ENCODE measurements at places on chromosomes 2 and 18.
A peak's percentile ranks its signal among the peaks of the same experiment; 100 is the strongest.

DNA sequence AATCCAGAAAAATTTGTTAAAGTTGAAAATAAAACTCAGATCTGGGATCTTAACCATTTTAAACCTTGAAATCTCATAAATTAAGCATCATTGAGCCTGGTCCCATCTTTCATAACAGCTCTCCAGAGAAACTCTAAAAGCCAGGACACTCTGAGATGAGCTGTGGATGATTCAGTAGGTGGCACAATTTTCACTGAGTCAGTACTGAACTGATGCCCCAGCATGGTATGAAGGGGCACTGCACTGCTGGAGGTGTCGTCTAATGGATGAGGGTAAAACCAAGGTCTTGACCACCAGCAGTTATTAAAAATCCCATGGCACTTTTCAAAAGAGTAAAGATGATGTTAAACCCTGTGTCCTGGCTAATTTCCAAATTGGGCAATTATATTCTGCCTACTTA, 170.6 kb downstream of the FIGN start:
- no peak for DNase-seq

GRCh38 chr2:33909945-33910695, 311.0 kb upstream of the FAM98A start:
- DNase-seq = no peak

DNA sequence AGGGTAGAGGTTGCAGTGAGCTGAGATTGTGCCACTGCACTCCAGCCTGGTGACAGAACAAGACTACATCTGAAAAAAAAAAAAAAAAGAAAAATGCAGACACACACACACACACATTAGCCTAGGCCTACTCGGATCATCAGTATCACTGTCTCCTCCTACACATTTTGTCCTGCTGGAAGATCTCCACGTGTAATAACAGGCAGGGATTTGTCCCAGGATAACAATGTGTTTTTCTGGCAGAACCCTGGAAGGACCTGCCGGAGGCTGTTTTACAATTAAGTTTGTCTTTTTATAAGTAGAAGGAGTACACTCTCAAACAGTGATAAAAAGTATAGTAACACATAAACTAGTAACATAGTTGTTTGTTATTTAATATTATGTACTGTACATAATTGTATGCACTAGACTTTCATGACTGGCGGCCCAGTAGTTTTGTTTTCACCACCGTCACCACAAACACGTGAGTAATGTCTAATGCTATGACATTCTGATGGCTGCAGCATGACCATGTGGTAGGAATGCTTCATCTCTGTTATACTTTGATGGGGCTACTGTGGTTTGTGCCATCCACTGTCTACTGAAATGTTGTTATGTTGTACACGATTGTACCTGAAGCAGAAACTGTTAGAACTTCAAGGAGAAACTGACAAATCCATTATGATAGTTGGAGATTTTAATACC, 130.6 kb downstream of the ATP9B start:
- DNase-seq = no peak

GRCh38 chr18:33350256-33350655, 90.3 kb downstream of the CCDC178 start:
- no peak for DNase-seq

GRCh38 chr18:48663931-48664847, 125.4 kb downstream of the CTIF start:
- peak; percentile 16 for DNase-seq

DNA sequence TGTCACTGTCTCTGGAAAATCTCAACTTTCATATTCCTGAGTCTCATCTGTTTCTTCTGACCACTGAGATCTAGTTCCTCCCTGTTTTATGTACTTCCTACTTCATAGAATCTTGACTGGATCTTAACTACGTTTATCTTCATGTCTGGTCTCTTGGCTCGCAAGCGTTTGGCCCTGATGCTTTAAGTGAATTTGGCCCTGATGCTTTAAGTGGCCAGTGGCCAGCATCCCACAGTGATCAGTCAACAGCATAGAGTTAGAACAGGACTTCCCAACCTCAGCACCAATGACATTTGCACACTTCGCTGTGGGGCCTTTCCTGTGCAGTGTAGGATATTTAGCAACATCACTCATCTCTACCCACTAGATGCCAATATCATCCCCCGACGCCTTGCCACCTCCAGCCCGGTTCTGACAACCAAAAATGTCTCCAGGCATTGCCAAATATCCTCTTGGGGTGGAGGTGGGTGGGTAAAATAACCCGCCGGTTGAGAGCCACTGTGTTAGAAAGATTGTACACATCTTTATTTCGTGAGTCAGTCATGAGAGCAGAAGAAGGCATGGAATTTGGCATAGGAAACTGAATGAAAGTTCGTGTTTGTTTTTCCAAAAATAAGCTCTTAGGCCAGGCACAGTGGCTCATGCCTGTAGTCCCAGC, 12.2 kb downstream of the TM4SF20 start:
- no peak for DNase-seq

DNA sequence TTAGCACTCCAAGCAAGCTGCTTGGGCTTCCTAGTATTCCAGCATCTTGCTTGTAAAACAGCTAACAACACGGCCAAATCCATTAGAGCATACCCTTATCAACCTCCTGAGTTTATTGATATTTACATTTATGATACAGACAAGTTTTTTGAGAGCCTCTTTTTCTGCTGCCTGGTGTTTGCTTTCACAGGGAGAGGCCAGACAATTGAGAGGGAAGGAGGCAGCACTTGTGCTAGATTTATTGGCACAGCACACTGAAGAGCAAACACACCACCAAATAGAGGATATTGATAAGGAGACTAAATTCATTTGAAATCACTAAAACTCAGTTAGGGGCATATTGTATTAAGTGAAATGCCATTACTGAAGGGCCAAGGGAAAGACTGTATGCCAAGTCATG, 1142.3 kb upstream of the FANCL start:
- no peak for DNase-seq

GRCh38 chr2:202669841-202670240, 35.1 kb downstream of the FAM117B start:
- DNase-seq = no peak

GRCh38 chr2:78992451-78992806, 33.1 kb upstream of the REG3G start:
- no peak for DNase-seq

DNA sequence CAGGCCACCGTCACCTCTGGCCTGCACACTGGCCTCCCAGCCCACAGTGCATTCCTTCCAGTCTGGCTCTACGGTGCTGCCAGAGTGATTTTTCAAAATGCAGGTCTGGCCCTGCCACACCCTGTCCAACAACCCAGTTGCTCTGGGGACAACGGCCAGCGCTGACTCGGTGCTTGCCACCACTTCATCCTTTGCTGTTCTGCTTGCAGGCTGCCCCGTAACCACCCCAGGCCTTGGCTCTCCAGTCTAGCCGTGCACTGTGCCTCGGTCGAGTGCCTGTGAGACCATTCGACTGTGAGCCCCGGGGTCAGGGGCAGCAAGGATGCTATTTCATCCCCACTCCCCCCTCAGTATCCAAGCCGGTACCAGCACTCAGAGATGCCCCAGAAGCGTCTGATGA, 262.6 kb downstream of the KLHL29 start:
- DNase-seq = no peak

GRCh38 chr18:57915248-57915647, 112.1 kb upstream of the ATP8B1 start:
- DNase-seq = no peak

DNA sequence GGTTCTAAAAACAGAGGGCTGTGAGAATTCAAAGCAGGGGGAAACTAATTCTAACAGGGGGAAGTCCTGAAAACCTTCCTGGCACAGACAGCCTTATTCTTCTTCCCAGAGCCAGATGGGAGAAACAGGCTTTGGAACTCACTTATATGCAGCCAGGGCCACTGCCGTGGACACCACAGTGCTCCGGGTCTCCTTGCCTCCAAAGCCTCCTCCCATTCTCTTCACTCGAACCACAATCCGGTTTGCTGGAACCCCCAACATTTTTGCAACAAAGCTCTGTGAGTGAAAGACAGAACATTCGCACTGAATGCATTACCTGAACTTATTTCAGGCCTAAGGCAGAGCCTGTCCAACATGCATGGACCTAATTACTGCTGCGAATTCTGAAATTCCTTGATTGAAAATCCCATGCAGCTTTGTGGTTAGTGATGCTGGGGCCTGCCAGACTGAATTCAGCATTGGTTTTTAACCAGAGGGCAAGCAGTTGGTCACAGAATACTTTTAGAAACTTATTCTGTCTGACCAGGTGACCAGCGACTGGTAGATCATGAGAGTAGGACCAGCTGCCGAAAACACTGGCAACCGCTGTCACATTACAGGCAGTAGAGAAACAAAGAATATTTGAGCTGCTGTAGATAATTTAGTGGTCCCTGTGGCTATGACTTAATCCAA, 48.6 kb downstream of the XDH start:
- no peak for DNase-seq

DNA sequence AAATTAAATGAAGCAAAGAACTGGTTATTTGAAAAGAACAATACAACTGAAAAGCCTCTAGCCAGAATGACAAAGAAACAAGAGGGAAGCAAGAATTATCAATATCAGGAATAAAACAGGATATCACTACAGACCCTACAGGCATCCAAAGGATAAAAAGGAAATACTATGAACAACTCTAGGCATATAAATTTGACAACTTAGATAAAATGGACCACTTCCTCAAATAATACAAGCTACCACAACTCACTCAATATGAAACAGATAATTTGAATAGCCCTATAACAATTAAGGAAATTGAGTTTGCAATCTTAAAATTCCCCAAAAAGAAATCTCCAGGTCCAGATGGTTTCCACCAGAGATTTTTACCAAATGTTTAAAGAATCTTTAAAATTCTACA, 19.8 kb downstream of the RPRD1A start:
- no peak for DNase-seq

Measured in stimulated activated CD4-positive, alpha-beta T cell treated with anti-CD3 and anti-CD28 coated beads, Interleukin-1b, Interleukin-23, amount 100 ng/mL, for 1 hour (primary cell).